ENCODE measurements at places on chromosomes 4 and X. TPM values are rescaled to one million over a fixed set of nuclear protein-coding genes. Genes with fewer than 3 reads are reported as not detected.

DNA sequence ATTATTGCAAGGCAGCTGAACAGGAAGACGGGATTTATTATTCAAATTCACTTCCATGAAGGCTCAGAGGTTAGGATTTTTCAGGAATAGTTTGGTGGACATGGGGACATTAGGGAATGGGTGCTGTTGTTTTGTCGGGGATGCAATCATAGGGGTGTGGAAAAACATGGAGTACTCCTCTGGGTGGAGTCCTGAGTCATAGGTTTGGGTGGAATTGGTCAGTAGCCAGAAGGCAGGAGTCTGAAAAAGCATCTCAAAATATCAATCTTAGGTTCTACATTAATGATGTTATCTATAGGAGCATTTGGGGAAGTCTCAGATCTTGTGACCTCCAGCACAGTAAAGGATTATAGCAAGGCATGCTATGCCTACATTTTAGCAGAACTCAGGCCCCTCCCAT, 14.5 kb upstream of the ETNPPL start:
- DNase-seq = no peak

DNA sequence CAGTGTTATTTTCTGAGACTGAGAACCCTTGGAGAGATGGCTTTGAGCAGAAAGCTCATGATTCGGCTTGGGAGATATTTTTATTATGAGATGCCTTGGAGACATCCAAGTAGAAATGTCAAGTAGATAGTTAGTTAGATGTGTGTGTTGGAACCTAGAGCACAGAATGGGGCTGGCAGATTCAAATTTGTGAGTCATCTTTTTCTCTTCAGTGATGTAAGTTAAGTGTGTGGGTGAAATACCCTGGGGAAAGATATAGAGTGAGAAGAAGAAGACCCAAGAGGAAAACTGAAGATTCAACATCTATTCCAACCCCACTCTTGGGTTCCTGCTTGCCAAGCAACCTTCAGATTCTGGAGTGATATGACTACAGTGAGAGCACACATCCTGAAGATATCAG, 580.8 kb upstream of the AMOT start:
- no peak for DNase-seq

Gene HERC5
- total RNA-seq = 2.0 TPM

DNA sequence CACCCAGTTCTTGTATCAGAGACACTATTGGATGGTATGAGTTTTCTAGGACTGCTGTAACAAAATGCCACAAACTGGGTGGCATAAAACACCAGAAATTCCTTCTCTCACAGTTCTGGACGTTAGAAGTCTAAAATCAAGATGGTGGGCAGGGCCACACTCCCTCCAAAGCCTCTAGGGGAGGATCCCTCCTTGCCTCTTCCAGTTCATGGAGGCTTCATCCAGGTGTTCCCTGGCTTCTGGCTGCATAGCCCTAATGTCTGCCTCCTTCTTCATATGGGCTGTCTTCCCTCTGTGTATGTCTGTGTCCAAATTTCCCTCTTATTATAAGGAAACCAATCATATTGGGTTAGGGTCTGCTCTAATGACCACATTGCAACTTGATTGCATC, 38.4 kb upstream of the RASL11B start:
- DNase-seq = no peak

DNA sequence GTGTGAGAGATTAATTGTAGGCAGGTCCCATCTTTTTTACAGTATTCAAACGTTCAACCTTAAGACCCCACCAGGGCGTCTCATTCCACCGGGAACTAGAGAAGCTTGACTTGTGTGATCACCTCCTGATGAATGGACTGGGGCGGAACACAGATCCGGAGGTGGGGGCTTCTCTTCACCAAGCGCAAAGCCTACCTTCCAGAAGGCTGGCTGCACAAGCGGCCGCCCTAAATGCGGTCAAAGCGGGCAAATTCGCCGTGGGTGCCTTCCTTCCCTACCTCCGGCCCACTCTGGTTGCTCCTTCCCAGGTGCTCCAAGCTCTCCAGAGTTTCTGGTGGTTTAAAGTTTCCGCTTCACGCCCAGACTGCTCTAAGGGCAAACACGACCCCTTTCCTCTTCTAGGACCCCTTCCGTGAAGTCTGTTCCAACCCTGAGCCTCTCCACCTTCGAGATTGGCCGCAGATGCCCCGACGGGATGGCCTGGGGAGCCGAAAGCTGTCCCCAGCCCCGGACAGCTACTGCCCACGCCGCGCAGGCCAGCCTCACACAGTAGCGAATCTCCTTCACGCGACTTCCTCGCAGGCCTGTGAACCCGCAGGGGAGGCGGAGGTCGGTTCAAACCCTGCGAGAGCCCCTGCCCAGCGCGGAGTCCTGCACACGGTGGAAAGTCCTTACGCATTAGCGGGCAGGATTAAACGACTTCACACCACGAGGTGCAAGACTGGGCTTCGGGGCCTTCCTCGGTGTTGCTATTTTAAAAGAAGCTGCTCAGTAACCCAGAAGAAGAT, 1.6 kb upstream of the WWC2 start:
- peak; percentile 56 for DNase-seq

DNA sequence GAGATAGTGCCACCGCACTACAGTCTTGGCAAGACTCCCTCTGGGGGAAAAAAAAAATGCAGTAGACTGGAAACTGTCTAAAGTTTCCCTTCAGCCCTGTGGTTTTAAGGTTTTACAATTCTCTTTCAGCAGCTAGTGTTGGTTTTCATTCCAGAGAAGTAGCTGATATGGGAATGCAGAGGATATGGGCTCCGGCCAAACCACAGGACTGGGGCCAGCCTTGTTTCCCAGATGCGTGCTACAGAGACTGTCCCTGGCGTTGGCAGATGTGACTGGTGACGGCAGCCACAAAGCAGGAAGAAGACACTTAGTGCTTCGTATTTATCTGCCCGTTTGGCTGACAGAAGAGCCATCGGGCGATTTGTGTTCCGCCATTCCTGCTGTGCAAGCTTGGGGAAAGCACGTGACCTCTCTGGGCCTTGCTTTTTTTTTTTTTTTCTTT, 43.2 kb downstream of the ZBTB49 start:
- DNase-seq = peak; percentile 67

DNA sequence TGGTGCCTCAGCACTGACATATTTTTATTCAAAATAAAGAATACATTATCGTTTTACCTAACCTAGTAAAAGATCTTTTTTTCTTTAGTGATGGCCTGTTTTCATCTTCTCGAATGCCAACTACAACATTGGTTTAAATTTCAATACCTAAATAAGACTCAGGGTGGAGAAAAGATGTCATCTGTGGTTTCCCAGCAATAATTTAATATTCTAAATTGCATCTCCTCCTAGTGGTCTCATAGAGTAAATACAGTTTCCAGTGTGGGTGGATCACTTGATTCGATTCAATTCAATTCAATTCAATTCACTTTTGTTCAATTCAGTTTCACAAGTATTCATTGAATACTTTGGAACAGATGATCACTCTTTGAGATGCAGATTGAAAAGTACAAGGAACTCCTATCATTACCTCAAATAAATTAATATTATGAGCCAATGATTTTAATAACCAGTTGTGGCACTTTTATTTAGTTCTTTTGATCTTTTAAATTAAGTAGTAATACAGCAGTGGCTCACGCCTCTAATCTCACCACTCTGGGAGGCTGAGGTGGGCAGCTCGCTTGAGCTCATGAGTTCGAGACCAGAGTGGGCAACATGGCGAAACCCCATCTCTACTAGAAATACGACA, 427.2 kb downstream of the FAT4 start:
- no peak for DNase-seq

- DNase-seq = no peak
Observed at GRCh38 chrX:68698942-68699341, 51.5 kb downstream of the STARD8 start.

Gene SPANXA1
- total RNA-seq = not detected

DNA sequence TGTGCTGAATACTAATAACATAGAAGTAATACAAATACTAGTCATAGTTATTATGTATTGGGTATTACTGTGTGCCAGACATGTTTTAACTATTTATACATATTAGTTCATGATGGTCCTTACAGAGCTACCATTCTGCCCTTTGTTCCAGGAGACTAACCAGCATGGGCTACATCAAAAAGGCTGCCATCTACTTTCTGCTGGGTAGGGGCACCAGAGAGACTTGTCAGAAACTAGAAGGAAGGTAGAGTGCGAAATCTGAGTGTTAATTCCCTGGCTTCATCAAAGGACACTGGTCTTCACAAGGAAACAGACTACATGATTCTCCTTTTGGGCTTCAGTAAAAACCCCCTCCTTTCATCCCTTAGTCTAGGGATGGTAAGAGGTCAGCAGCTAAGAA, 347.8 kb downstream of the GBA3 start:
- no peak for DNase-seq

Gene PDGFRA
- 21.6 TPM for total RNA-seq

Gene LDB2
- total RNA-seq = 27.4 TPM

Gene CLCN3
- total RNA-seq = 65.9 TPM

Gene ZNF827
- 13.8 TPM for total RNA-seq

Gene CXorf49
- not detected for total RNA-seq

All from left ventricle myocardium superior (tissue), 1 donor.